ENCODE measurements at places on chromosomes 11 and 22.

DNA sequence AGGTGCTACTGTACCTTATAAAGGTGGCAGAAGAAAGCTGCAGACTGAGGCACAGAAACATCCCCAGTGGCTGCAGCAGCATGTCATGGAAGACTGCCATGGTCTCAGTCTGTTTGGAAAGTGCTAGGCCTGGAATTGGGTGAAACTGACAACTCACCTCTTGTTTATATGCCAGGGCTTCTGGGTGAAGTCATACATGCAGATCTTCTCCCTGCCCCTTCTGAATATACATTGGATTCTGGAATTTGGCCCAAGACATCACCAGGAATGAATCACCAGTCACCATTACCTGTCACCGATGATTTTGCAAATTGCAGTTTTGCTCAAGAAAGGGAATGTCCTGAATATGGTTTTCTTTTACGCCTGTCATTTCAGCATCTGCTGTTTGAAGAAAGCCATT, at the start of gene PLET1:
Gene PLET1 (minus strand): TSS at position 371 of the 400 bp plus-strand sequence. CDS start 271 bp downstream, at position 100.
- no peak for DNase-seq

- DNase-seq = peak; percentile 69
These were observed 23.3 kb downstream of the DKK3 start for GRCh38 chr11:11985016-11985715.

- DNase-seq = peak; percentile 83
These were observed 2.2 kb downstream of the PNPLA2 start for GRCh38 chr11:820655-821511.

DNA sequence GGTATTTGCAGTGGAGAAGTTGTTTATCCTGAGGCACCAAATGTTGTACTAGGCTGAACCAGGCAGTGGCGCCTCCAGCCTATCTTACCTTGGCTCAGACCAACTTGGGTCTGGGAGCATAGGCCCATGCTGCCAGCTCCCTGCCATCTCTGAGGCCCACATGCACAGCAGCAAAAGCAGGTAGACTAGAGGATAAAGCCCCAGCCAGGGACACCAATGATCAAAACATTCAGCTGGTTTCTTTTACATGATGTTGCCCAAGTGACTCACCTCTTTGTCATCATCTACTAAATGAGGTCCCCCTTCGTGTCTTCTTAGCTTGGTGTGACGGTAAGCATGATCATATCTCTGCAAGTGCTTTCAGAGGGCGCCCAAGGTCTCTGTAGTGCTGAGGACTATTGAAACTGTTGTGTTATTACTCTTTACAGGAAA, 112.1 kb upstream of the DRD2 start:
- peak; percentile 94 for DNase-seq

DNA sequence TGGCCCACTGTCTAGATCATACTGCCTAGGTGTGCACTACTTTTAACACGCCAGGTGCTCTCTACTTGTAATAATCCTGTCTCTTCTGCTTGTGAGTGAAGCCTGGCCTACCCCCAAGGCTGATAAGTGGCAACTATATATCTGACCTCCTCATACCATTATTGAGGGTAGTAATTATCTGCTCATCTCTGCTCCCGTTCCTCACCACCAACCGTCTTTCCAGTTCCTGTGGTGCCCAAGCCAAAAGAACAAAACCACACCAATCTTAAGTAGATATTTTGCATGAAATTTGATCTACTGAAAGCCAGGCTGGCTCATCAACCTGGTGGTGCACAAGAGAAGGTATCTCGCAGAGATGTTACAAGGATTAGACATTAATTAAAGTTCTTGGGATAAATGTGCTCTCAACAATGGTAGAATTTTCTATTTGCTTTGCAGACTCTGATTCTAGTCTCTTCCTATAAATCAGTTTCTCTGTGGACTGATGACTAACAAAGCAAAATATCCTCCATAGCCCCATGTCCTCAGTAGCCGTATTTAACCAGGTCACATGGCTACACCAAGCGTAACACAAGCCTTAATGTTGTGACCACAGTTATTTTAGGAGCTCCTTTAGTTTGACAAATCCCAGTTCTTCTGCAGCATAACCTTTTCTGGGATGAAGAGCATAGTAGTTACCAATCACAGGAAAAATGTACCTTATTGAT, 267.2 kb downstream of the NTM start:
- peak; percentile 49 for DNase-seq

DNA sequence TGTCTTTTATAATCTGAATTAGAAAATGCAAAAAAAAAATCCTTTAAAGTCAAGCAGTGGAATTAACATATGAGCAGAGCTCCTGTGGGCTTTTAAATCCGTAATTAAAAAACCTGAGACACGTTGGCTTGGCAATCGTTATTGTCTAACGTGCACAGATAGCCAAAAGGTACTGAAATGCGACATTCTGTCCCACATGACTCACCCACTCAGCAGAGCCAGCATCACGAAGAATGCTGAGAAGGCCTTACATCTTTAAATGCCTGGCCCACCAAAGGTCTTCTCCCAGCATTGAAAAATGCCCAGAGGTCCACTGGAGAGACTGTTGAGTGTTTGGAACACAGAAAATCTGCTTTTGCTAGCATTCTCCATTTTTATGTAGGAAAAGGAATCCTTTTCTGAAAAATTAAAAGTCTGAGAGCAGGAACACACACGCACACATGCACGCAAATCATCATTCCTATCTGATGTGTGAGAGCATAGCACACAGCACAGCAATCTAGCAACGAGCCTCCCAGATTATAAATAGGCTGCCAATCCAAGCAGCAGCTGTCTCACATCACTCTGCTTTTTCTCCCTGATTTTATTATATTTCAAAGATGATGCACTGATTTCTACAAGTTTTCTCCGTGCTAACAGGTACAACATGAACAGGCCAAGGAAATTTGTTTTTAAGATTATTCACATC, 94.5 kb downstream of the PHF21A start:
- no peak for DNase-seq

GRCh38 chr11:5290106-5290505, 11.6 kb downstream of the OR51B4 start:
- no peak for DNase-seq

- no peak for DNase-seq
These were observed 5.3 kb downstream of the GRAP2 start for GRCh38 chr22:39906207-39906606.

- DNase-seq = no peak
These were observed at the start of gene MTNR1B for GRCh38 chr11:92969634-92970347. MTNR1B (plus strand) TSS chr11:92969651; CDS start chr11:92969726, 75 bp downstream.

- DNase-seq = no peak
These were observed 33.2 kb downstream of the TBX1 start for GRCh38 chr22:19793661-19794310.

DNA sequence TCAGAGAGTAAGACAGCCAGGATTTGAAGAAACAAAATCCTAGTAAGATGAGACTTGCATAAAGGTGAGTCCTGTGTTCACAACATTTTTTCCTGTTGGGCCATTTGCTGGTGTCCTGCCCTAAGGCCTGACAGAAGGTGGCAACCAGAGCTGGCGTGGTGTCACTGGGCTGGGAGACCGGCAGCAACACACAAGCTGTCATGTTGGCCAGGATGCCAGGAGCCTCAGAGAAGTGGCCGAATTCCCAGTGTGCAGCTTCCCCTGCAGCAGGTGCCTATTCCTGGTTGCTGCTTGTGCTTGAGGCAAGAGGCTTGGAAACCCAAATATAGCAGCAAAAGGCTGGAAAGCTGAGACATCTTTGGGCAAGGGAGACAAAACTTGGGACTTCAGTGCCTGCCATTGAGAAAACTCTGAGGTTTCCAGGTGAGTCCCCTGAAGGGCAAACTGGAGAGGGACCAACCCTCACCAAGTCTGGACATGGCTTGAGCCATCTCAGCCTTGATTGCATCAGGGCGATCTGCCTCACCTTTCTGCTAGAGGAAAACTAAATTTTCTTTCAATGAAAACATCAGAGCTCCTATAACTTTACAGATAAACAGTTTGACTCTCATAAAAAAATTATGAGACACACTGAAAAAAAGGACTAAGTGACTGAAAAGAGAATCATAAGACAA, 25.9 kb downstream of the ALG12 start:
- no peak for DNase-seq

GRCh38 chr22:31764785-31765184, 11.0 kb downstream of the DEPDC5 start:
- DNase-seq = no peak

DNA sequence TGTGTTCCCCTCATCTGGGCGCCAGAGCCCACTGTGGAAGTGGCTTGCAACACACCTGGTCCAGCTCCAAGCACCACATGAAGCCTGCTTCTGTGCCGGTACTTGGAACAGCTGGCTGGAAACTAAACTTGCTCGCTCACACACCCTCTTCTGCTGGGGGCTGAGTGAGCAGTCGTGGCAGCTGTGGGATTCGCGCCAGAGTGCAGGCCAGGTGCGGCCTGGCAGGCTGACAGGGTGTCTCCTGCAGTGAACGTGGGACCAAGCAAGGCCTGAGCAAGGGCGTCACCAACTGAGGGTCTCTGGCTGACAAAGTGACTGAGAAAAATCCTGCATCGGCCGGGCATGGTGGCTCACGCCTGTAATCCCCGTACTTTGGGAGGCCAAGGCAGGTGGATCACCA, 15.2 kb downstream of the SMC1B start:
- no peak for DNase-seq

DNA sequence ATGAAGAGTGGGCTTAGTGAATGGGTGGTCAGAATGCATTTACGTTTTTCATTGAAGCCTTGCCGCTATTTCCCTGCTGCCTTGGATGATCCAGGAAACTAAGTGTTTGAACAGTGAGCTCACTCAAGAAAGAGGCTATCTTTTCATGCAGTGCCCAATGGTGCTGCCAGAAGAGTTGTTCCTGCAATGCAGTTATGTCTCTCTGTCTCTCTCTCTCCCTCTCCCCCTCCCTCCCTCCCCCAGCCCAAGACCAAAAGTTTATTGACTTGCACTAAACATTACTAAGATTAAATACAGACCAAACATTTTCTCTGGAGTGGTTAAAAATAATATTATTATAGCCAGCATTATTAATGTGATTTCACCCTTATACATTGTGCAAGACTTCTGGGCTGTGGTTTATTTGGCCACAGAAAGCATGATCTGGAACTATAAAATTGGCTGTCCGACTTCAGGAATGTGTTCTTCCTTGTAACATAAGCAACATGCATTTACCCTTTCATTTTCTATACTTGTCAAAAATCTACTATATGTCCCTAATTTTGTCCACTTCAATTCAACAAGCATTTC, 6.6 kb upstream of the FUT4 start:
- DNase-seq = no peak

- no peak for DNase-seq
These were observed 1533.5 kb upstream of the RAG2 start for GRCh38 chr11:38131535-38131934.

DNA sequence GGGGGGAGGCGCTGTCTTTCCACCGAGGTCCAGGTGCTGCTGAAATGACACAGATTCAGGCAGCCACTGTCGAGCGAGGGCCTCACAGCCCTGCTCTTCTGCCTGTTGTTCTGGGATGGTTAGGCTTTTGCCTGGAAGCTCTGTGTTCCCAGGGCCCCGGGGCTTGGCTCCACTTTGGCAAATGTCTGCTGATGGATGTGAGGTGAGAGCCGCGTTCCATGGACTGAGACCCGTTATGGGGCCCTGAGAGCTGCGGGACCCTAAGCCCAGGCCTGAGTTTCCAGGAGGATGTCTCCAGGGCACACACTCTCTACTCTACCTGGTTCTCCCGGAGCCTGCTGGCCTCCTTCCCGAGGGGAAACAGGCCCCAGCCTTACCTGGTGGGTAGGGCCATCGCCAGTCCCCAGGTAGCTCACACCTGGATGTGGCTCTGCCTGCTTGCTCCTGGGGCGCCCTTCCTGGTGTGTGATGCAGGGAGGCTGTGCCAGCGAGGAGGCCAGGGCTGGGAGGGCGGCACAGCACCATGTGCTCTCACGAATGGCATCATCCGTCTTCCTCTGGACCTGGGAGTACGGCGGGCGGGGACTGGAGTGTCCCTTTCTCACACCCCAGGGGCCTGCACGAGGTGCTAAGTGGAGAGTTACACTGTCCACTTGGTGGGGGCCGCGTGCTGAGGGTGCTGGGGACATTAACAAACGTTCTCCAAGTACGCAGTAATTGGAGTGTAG, 435.5 kb downstream of the TBC1D22A start:
- DNase-seq = no peak

DNA sequence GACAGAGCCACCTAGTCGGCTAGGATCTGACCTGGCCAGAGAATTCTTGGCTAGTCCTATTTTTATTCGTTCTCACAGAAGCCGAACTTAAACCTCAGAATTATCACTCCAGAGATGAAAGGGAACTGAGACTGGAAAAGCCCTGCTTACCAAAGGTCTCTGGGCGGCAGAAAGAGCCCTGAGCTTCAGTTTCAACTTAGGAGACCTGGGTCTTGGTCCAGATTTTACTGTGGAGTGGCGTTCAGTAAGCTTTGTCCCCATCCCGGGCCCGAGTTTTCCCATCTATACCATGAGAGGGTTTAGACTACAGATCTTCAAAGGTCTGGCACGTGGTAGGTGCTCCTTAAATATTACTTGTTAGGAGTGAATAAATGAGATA, 516 bp downstream of the NEU3 start:
- DNase-seq = peak; percentile 18

DNA sequence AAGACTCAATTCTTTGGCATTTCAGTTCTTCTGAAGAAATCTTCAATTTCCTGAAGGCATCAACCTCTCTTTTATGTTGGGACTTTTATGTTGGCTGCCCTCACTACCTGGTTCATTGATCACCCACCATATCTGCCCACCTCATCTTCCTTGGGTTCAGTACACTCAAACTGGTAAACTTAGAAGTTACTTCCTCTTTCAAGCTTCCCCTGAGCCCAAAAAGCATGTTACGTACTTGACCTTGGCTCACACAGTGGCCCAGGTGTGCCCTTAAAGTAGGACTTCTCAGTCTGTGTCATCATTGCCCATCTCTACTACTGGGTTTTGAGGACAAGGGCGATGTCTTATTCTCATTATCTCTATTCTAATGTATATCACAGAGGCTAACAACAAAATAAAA, 86.1 kb downstream of the GRIA4 start:
- DNase-seq = no peak

DNA sequence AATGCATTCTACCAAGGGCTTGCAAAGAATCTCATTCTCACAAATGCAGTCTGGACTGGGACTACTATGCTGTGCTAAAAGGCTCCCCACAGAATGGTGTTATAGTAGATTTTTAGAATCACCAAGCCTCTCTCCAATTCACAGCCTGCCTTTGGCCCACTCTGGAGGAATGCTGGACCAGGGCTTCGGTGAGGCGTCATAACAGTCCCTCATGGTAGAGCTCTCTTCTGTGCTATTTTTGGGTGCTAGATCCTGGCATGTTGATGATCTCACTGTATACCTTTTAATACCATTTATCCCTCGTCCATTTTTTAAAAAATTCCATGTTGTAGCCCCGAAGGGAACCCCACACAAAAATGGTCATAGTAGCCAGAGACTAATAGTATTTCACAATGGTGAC, 17.6 kb downstream of the MAP6 start:
- DNase-seq = no peak

- peak; percentile 53 for DNase-seq
These were observed at the start of gene WNT11 for GRCh38 chr11:76206327-76207081. WNT11 (minus strand) TSS chr11:76206502; CDS start chr11:76206407, 95 bp downstream.
